ENCODE measurements at places on chromosomes 7 and 10. TPM values are rescaled to one million over a fixed set of nuclear protein-coding genes. Genes with fewer than 3 reads are reported as not detected.

The GCK gene
- 0.40 TPM for polyA plus RNA-seq

The MYPN gene
- polyA plus RNA-seq: 9.7 TPM

The KIF11 gene
- polyA plus RNA-seq: 9.2 TPM

The NKX1-2 gene
- polyA plus RNA-seq: not detected

The RBAK gene
- polyA plus RNA-seq: 1.9 TPM

The PLCE1 gene
- polyA plus RNA-seq: 3.7 TPM

The PPP3CB gene
- 18.6 TPM for polyA plus RNA-seq

The CALCR gene
- not detected for polyA plus RNA-seq

The CHST3 gene
- 20.9 TPM for polyA plus RNA-seq

The CTAGE8 gene
- polyA plus RNA-seq: 0.21 TPM

The GET4 gene
- polyA plus RNA-seq: 15.6 TPM

The SHLD2 gene
- polyA plus RNA-seq: 7.7 TPM

The SUN3 gene
- polyA plus RNA-seq: not detected

The UCMA gene
- polyA plus RNA-seq: not detected

The FAM13C gene
- not detected for polyA plus RNA-seq

The NCF1 gene
- polyA plus RNA-seq: not detected

The LDB3 gene
- polyA plus RNA-seq: 0.55 TPM

The TLX1 gene
- not detected for polyA plus RNA-seq

The TMEM184A gene
- 0.38 TPM for polyA plus RNA-seq

The PDE6C gene
- not detected for polyA plus RNA-seq

The IGFBP3 gene
- polyA plus RNA-seq: 3,180 TPM
